Fibroblast of villous mesenchyme (primary cell): ENCODE measurements at places on chromosomes 12 and 14. TPM values are rescaled to one million over a fixed set of nuclear protein-coding genes. Genes with fewer than 3 reads are reported as not detected.
A peak's percentile ranks its signal among the peaks of the same experiment; 100 is the strongest.

- no peak for DNase-seq
Observed at GRCh38 chr12:97316321-97316720, 146.3 kb upstream of the RMST start.

Gene HEBP1
- 12.2 and 19.9 TPM in 2 replicates for total RNA-seq

Gene BCL2L14
- not detected in 2 replicates for total RNA-seq

Gene KCNK13
- not detected in 2 replicates for total RNA-seq

Gene PTGDR
- 0.32 TPM in 1 of 2 replicates, not detected in the other for total RNA-seq

DNA sequence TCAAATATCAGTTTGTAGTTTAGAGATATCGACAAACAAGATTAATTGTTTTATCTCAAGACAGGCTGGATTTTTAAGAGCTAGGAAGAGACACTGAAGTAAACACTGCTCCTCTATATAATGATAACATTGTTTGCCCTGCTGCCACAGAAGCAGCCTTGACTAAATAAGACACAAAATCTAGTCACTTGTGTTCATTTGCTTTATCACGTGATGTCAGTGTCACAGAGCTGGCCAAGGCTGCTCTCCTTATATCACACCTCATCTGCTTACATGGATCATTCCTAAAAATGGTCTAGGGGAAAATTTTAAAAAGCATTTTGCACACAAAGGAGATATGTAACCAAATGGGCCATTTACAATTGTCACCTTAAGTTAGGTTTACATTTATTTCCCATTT, 64.1 kb downstream of the SOX5 start:
- no peak for DNase-seq

Gene TAS2R42
- not detected in 2 replicates for total RNA-seq

- DNase-seq = peak; percentile 49
Observed at GRCh38 chr12:106049105-106049504, 89.6 kb downstream of the NUAK1 start.

Gene PRMT5
- total RNA-seq = 56.7 and 82.5 TPM in 2 replicates

GRCh38 chr12:64522316-64522715, 70.4 kb downstream of the TBK1 start:
- peak; percentile 66 for DNase-seq

Gene RNU6-7
- total RNA-seq = not detected in 2 replicates

DNA sequence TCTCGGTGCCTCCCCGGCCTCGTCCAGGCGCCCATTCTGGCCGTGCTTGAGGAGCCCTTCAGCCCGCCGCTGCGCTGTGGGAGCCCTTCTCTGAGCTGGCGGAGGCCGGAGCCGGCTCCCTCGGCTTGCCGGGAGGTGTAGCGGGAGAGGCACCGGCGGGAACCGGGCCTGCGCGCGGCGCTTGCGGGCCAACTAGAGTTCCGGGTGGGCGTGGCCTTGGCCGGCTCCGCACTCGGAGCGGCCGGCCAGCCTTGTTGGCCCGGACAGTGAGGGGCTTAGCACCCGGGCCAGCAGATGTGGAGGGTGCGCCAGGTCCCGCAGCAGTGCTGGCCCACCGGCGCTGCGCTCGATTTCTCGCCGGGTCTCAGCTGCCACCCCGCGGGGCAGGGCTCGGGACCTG, 168.7 kb upstream of the RPL10L start:
- DNase-seq = no peak

Gene TPH2
- not detected in 2 replicates for total RNA-seq

- no peak for DNase-seq
Observed at GRCh38 chr14:56195223-56195622, 77.0 kb downstream of the PELI2 start.

- no peak for DNase-seq
Observed at GRCh38 chr14:72528059-72528862, 365.6 kb downstream of the DPF3 start.

Gene FICD
- total RNA-seq = 8.1 and 9.9 TPM in 2 replicates

DNA sequence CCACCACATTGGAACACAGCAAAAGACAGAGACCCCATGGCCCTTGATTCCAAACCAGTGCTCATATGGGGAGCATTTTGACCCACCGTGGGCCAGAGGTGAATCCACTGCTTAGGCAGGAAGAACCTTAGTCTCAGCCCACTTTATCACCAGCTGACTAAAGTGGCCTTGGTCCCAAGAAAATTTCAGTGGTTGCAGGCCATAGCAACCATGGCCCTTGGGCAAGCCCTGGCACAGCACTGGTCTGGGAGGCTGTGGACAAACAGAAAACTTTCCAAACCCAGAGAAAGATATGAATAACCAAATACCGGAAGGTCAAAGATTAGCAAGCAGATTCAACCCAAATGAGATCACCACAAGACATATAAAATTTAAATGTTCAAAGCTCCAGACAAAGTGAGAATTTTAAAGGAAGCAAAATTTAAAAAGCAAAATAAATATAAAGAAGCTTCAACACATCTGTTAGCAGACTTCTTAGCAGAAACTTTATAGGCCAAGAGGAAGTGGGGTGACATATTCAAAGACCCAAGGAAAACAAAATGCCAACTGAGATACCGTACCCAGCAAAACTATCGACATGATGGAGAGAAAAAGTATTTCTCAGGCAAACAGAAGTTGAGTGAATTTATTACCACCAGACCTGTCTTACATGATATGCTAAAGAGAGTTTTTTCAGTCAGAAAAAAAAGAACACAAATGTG, 7.8 kb downstream of the KLRK1 start:
- DNase-seq = no peak

GRCh38 chr14:91021991-91022621, 38.3 kb downstream of the RPS6KA5 start:
- DNase-seq = no peak

Gene CPNE8
- total RNA-seq = 12.6 and 21.2 TPM in 2 replicates

GRCh38 chr12:132279184-132279889, 50.1 kb downstream of the GALNT9 start:
- DNase-seq = no peak

- DNase-seq = no peak
Observed at GRCh38 chr12:132624910-132625630, 6.5 kb downstream of the P2RX2 start.

DNA sequence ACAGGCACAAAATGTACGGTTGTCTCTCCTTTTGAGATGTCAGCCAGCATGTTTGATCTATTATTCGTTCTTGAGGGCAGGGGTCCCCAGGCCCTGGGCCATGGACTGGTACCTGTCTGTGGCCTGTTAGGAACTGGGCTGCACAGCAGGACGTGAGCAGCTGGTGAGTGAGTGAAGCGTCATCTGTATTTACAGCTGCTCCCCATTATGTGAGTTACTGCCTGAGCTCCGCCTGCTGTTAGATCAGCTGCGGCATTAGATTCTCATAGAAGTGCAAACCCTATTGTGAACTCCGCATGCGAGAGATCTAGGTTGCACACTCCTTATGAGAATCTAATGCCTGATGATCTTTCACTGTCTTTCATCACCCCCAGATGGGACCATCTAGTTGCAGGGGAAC, 41.4 kb upstream of the SCN8A start:
- no peak for DNase-seq
